NCI-H1436 treated with DMSO at 0.1 percent for 48 hours (cell line): ENCODE measurements at places on chromosomes 11 and 22.
A peak's percentile ranks its signal among the peaks of the same experiment; 100 is the strongest.

- no peak for DNase-seq
Observed at GRCh38 chr22:22773979-22774604, 113.5 kb upstream of the IGLL5 start.

DNA sequence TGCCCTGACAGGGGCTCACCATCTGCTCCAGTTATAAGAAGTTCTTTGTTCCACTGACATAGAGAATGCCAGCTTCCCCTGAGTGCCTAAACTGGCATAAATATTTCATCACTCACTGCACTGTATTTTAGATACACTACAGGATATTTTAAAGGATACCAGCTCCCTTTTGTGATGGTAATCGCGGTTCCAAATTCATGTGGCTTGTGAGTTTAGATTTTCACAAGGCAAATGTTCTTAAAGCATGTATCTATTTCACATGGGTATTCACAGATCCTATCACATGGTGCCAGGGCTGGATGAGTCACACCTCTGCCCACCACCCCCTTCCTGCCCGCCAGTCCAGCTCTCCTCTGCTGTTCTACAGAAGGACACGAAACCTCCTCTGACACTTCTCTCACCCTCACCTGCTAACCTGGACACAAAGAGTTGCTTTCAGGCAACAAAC lies 105.5 kb downstream of the KCNC1 start:
- DNase-seq = no peak

- no peak for DNase-seq
Observed at GRCh38 chr11:1546077-1546535, 26.0 kb downstream of the DUSP8 start.

GRCh38 chr22:33932997-33933396 lies 12.7 kb upstream of the LARGE1 start:
- DNase-seq = no peak

DNA sequence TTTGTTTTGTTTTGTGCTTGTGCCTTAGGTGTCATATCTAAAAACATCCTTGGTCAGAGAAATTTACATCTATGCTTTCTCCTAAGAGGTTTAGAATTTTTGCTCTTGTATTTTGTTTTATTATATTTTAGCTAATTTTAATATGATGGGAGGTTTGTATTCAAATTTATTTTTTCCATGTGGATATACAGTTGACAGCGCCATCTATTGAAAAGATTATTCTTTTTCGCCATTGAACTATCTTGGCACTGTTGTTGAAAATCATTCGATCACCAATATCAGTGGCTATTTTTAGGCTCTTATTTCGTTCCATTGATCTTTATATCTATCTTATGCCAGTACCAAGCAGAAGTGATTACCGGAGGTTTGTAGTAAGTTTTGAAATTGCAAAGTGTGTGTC lies 510.3 kb downstream of the BRD1 start:
- no peak for DNase-seq

- DNase-seq = no peak
Observed at GRCh38 chr11:126595560-126595959, 240.1 kb downstream of the ST3GAL4 start.

DNA sequence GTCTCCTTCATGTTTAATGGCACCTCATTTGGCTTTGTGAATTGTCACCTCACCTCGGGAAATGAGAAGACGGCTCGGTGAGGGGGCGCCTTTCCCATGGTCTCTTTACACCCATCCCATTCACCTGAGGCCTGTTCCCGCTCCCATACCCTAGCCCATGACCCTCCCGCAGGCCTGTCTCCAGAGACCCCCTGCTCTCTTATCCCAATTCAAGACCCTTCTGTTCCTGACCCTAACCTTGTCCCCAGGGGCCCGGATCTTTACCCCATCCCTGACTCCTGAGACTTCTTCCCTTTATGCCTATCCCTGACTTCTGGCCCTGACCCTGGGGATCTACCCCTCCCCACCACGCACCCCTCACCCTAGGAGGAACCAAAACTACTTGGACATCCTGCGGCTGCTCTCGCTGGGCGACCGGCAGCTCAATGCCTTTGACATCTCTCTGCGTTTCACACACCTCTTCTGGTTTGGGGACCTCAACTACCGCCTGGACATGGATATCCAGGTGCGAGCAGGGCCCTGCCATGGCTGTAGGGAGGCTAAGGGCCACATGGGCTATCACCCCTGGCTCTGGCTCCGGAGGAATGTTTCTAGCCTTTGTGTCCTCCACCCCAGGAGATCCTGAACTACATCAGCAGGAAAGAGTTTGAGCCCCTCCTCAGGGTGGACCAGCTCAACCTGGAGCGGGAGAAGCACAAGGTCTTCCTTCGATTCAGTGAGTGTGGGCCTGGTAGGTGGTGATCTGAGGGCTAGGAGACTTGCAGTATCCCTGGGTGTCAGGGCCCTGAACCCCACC lies 7.9 kb downstream of the INPPL1 start:
- no peak for DNase-seq

DNA sequence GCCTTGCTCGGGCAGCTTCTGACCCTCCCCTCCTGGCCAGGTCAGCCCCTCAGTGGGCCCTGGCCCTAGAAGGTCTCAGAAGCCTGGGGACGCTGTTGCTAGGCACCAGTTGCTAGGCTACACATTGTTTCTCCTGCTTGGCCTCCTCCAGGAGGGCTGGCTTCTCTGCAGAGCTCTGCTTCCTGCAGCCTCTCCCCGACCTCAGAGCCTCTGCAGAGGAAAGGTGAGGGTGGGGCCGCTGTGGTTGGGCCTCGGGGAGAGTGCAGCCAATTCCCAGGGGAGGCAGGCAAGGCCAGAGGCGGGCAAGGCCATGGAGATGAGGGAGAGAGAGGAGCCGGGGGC lies 27.6 kb upstream of the LRRC10B start:
- DNase-seq = peak; percentile 5

DNA sequence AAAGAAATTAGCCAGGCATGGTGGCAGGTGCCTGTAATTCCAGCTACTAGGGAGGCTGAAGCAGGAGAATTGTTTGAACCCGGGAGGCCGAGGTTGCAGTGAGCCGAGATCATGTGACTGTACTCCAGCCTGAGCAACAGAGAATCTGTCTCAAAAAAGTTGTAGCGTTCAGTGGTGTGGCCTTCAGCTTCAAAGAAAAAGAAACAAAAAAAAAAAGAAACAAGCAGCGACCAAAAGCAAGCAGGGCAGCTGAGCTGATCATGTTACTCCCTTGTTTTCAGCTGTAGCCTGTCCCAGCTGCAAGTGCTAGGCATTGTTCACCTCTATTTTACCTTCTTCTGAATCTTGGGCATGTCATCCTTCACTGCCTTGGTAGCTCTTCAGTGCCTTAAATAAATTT lies 37.0 kb downstream of the SFI1 start:
- no peak for DNase-seq

- no peak for DNase-seq
Observed at GRCh38 chr11:74299015-74299414, 12.4 kb downstream of the P4HA3 start.

DNA sequence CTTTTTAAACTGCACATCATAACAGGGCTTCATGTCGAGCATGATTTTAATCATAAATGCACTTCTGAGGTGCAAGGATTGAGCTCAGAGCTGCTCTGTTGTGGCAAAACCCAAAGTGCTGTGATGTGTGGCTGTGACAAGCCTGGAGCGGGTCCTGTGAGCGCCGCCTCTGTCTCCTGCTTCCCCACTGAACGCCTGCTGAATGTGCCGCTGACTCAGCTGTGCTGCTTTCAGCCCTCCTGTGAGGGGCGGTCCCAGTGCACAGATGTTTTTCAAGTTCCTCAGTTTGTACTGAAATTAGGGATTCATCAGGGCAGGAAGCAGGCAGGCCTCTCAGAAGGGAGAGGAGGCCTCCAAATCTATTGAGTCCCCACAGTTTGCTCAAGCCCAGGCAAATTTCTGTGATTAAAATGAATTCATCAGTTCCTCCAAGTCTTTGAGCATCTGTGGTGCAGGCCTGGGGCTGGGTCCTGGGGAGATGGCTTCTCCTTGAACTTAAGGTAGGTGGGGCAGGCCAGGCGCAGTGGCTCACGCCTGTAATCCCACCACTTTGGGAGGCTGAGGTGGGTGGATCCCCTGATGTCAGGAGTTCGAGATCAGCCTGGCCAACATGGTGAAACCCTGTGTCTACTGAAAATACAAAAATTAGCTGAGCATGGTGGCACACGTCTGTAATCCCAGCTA lies 3.0 kb upstream of the GTSE1 start:
- no peak for DNase-seq

DNA sequence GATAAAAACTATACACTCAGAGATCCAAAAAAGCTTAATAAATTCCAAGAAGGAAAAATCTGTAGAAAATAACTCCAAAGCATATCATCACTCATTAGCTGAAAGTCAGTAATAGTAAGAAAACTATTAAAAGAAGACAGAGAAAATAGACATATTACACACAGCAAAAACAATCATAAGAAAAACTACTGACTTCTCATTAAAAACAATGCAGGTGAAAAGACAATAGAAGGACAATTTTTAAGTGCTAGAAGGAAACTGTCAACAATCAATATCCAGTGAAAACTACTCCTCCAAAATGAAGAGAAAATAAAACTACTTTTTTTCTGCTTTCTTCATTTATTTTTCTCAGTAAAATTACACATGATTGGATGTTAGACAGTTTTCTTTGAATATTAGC lies 56.5 kb downstream of the BLID start:
- no peak for DNase-seq

DNA sequence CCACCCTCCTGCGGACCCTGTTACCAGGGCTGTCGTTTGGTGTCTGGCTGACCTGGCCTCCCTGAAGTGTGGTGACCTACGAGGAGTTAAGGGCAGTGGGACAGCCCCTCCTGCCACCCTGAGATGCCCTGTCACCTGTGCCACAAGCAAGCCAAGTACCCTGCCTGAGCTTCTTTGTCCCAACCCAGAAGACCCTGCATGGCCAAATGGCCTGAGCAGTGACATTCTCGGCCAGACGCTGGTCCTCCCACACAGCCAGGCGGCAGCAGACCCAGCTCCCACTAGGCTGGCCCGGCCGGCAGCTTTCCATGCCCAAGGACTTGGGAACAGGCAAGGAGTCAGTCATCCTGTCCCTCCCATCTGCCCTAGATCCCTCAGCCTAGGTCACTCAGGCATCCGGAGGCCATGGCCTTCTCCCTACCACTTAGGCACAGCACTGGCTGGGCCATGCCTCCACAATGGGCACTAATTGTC lies 7.6 kb downstream of the ARVCF start:
- DNase-seq = no peak

- no peak for DNase-seq
Observed at GRCh38 chr11:131942878-131943277, 572.5 kb downstream of the NTM start.

DNA sequence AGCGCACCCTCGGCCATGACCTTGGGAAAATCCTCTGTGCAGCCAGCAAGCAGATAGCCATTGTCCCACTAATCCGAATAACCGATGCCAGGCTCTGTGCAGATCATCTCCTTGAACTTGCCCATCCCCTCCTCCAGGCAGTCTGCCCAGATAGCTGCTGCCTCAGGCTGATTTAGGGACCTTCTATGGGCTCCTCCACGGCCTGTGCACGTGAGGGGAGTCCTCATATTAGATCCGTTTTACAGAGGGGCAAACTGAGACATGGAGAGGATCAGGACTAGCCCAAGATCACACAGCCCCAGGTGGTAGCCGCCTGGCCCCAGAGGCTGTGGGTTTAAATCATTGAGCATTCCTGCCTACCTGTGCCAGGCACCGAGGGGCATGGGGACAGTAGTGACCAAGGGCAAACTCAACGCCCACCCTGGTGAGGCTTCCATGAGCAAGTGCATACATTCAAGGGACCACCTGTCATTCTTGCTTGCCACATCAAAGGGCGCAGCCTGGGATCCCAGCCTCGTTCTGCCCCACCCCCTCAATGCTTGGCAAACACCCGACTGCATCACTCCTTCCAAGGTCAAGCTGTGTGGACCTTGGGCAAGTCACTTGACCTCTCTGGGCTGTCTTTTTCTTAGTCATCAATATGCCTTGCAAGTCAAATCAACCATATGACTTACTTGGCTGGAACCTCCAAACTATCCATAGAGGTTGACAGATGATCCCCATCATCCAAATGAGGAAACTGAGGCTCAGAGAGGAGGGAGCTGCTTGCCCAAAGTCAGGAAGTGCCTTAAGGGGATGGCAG lies 131.6 kb downstream of the MN1 start:
- no peak for DNase-seq

GRCh38 chr22:42160830-42161696 lies 30.5 kb upstream of the CYP2D6 start:
- no peak for DNase-seq

- no peak for DNase-seq
Observed at GRCh38 chr11:17376493-17376892, 12.0 kb downstream of the KCNJ11 start.
